ENCODE measurements at places on chromosomes 1 and 21.

GRCh38 chr1:95041491-95042165 lies 31.1 kb downstream of the ALG14 start:
- DNase-seq: peak; percentile 62

GRCh38 chr1:203271018-203271743 lies 34.1 kb upstream of the BTG2 start:
- peak; percentile 61 for DNase-seq

- no peak for DNase-seq
These were observed 970.6 kb downstream of the NCAM2 start for GRCh38 chr21:21968810-21969209.

- no peak for DNase-seq
These were observed 565.2 kb downstream of the LTN1 start for GRCh38 chr21:28427394-28428022.

- DNase-seq: no peak
These were observed 13.3 kb upstream of the DR1 start for GRCh38 chr1:93332368-93332767.

DNA sequence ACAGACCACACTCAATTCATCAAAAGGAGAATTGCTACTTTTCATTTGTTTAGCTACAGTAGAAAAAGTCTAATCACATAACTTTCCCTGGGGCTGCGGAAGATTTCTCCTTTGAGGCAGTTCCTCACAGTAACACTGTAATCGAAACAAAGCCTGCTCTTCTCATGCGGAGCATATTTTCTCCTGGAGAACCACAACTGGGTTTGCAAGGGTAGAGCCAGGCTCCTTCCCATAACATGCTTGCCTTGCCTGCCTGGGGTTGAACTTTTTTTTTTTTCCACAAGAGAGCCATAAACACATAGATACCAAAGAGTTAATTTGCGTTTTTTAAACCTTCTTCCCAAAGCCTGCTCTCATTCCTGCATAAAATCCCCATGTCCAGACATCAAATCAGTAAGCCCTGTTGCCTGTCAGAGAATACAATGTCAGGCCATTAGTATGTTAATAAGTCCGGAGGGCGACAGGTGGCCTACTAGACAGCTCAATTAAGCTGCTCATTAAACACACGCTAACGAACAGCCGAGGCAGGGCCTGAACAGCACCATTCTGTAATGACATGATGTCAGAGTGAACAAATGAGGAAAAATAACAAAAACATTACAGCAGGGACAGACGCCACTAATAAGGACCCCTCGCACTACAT lies 107.1 kb upstream of the OLIG2 start:
- no peak for DNase-seq

DNA sequence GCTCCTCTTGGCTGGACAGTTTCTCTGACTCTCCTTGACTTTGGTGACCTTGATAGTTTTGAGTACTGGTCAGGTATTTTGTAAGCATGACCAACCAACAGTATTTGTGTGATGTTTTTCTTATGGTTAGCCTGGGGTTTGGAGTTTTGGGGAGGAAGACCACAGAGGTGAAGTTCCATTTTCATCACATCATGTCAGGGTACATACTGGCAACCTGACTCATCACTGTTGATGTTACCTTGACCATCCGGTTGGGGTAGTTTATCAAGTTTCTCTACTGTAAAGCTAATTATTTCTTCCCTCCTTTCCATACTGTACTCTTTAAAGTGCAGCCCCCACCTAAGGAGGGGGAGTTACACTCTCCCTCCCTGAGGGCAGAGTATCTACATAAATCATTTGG lies 13.4 kb downstream of the OSCP1 start:
- DNase-seq: no peak

- DNase-seq: no peak
These were observed 13.3 kb downstream of the AKNAD1 start for GRCh38 chr1:108843390-108844137.

GRCh38 chr1:31667065-31667785 lies 22.5 kb upstream of the PEF1 start:
- no peak for DNase-seq

GRCh38 chr1:70227439-70227838 lies 6.3 kb downstream of the SRSF11 start:
- DNase-seq: no peak

DNA sequence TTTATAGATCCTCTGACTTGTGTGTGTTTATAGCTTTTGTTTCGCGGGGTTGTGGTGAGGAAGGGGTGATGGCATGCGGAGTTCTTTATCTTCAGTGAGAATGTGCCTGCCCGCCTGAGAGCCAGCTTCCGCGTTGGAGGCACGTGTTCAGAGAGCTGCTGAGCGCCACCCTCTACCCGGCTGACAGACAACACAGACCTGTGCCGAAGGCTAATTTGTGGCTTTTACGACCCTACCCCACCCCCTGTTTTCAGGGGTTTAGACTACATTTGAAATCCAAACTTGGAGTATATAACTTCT lies 14.4 kb upstream of the CD101 start:
- no peak for DNase-seq

DNA sequence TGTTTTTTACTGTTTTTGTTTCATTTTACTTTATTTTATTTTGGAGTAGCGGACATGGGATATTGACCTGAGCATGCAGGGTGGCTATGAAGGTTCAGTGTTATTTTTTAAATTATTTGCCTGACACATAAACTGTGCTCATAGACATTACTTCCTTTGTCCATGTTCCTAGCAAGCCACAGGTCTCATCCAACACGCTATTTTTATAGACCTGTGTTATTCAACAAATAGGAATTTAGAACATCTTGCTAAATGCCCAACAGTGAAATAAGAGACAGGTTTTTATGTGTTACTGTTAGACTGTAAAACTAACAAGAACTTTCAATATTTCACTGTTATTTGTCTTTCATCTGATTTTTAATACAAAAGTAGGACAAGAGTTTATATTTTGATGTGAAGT lies 756.4 kb downstream of the KCNT2 start:
- DNase-seq: no peak

DNA sequence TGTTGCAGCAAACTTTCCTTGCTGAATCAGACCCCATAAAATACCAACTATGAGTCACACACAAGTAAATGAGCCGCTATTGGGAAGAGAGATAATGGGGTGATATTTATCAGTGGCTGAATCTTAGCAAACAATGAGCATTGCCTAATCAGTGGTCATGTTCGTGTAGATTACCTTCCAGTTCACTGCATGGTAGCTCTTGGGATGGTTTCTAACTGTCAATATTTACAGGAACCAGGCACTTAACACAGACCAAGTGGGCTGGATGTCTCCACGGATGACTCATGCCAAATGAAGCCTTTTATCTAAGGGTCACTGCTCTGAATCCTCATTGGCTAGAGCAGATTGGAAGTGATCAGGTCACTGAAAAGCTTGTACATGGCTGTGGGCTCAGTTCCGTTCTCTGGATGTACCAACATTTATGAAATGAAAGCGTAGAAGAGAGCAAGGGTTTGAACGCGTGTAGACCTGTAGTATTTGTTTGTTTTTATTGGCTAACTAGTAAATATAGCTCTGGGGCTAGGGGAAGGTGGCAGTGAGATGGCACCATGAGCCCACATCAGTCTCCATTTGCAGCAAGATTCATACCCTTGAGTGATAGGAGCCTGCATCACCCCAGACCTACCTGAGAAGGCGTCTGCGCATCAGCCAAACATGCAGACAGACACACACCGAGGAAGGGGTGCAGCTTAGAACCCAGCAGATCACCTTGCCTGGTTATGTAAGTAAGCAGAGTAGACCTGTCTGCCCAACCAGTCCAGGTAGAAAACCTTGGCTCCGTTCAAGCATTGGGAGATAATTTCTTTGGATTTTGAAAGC lies 153.3 kb downstream of the TOMM20 start:
- DNase-seq: no peak

DNA sequence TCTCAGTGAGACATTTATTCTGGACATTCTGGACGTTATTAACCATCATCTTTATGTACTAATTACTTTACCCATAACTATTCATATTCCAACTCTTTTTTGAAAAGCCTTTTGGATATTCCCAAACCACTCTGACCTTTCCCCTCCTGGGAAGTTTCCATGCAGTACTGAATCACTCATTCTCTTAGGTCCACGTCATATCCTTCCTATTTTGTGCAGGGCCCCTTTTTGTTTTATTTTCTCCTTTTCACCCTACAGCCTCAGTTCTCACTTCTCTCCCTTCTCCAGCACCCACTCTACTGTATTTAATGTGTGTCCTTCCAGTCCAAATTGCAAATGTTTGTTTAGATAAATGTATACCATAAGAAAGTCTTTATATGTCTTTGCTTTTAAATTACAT lies 16.4 kb upstream of the ATP1A1 start:
- DNase-seq: no peak

GRCh38 chr1:156854634-156855033 lies 4.3 kb downstream of the INSRR start:
- DNase-seq: no peak

DNA sequence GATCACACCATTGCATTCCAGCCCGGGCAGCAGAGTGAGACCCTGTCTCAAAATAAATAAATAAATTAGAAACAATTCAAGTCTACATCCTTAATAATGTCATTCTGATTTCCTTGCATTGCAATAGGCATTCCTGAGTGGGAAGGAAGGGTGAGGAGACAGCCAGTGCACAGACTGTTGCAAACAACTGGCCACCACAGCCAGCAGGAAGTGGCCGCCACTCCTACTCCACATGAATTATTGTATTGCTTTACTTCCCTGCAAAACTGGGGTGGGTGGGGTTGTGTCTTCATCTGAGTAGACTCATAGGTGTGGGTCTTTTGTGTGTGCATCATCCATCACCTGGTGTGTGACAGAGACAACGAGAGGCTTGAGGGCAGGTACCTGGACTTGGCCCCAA lies 60.1 kb downstream of the OPTC start:
- DNase-seq: no peak

GRCh38 chr1:53585565-53585964 lies 126.4 kb downstream of the DMRTB1 start:
- no peak for DNase-seq

- no peak for DNase-seq
These were observed 969 bp upstream of the ALDH4A1 start for GRCh38 chr1:18903291-18903756.

DNA sequence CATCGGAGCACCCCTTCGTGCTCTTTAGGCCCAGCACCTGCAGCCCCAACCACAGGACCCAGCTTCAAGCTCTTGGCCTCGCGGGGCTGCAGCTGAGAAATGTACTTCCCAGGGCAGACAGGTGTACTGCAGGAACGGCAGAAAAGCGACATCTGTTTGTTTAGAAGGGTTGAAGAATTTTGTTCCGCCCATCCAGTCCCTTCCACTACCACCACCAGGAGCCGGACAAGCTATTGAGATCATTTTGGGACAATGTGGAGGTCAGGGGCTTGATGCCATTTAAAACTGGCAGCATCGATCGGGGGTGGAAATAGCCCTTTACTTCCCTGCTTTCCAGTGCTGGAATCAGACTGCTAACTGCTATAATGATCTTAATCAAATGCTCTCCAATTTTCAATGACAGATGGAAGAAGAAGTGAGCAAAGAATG lies 1.7 kb downstream of the SERTAD4 start:
- DNase-seq: no peak
